ENCODE measurements at places on chromosomes 2 and 18. TPM values are rescaled to one million over a fixed set of nuclear protein-coding genes. Genes with fewer than 3 reads are reported as not detected.

DNA sequence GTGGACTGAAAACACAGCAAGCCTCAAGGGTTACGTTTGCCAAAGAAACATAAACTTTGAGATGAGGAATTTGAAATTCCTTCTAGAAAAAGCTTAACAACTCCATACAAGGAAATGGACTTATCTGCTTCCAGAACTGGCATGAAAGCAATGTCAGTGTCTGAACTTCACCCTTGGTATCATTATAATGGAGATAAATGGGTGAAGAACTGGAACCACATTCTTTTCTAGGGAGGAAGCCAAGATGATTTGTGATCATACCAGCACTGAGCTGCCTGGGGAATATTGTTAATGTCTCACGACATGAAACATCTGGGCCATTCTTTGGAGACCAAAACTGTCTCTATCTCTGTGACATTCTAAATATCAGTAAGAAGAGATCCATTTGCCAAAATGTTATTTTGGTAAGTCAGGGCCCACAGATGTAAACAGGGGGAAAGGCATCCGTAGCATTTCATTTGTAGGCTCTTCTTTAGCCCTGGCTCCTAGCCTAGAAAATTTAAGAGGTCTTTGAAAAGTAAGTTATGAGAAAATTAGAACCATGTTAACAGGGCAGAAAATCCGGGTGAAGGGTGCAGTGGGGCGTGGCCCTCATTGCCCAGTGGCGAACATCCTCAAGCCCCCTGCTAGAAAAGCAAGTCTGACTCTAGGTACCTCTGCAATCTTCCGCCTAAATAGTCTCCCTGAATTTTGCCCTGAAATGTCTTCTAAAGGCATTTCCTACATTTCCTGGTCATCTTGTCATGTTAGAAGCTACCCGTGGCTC is 295.3 kb upstream of the EPAS1 start:
- peak; percentile 94 for DNase-seq

ABCG5 gene
- total RNA-seq: not detected

GRCh38 chr18:54130631-54131030 is 93.8 kb downstream of the MBD2 start:
- no peak for DNase-seq

DNA sequence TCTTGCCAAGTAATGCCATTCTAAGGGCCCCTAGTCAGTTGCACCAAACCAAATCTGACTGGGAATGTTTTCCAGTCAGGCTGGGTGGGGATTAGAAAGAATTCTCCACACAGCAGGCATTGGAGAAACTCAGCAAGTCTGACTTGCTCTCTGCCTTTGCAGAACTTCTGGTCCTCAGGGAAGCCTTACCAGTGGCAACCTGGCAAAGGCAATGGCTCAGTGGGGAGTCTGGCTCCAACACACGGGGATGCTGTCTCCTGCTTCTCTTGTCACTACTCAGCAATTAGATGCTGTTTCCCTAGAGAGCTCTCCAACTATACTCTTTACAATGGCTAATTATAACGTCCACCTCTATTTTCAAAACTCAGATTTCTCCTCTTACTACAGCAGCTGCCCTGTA is 810.7 kb downstream of the LRRTM4 start:
- no peak for DNase-seq

DNA sequence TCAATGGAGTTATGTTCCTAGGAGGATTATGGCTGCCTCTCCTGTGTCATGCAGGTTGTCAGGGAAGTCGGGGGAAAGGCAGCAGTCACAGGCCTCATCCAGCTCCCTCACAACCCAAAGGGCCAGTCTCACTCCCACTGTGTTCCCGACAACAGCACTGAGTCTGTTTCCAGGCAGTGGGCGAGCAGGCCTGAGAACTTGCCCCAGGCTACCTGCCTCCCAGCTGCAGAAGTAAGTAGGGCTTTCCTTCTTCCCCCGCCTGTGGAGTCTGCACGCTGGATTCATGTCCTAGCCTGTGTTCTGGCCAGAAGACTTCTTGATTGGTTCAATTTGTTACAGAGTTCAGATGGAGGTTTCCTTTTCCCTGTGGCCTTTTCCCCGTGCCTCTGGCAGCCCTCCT is 8.2 kb upstream of the ZNF638 start:
- no peak for DNase-seq

TNFRSF11A gene
- total RNA-seq: 0.08 TPM

REG3G gene
- total RNA-seq: not detected

Measured in fibroblast of the aortic adventitia (primary cell).